COR-L47 (cell line): ENCODE measurements at places on chromosomes 7 and 10.
A peak's percentile ranks its signal among the peaks of the same experiment; 100 is the strongest.

GRCh38 chr10:50874723-50875122, 10.7 kb downstream of the A1CF start:
- DNase-seq: peak; percentile 6

DNA sequence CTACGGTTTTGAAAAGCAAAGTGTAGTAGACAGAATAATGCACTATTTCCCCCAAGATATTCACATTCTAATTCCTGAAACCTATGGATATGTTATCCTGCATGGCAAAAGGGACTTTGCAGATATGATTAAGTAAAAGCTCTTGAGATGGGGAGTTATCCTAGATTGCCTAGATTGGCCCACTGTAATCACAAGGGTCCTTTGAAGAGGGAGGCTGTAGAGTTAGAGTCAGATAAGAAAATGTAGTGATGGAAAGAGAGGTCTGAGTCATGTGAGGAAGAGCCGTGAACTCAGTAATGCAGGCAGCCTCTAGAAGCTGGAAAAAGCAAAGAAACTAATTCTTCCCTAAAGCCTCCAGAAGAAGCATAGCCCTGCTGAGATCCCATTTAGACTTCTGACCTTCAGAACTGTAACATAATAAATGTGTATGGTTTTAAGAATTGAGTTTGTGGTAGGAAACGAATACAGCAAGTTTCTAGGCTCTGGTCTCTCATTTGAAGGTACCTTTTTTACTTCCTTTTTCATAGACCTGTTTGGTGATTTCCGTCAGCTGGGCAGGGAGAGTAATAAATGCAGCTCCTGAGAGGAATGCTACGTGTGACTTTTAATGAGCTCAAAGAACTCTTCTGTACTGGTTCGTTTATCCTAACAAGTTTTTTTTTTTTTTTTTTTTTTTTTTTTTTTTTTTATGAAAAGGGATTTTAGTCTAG, 41.9 kb upstream of the NXPH1 start:
- DNase-seq: no peak

DNA sequence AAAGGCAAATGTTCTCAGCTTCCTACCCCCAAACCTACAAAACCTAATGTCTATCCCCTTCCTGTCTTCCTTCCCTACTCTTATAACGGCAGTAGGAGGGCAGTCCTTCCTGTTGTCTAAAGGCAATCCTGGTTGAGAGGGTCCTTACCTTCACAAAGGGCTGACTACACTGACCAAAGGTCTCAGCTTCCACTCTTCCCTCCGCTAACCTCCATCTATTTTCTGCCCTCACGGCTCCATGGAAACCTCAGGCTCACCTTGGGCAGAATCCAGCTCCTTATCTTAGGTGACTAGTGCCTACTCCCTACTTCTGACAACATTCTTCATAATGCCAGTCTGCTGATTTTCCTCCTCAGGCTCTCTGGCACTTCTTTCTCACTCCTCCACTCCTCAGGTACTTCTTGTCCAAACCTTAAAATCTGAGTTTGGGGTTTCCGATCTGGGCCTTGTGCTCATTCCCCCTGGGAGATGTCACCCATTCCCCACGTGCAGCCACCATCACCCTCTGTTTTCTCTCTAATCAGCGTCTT, 542 bp downstream of the FBXL13 start:
- no peak for DNase-seq

DNA sequence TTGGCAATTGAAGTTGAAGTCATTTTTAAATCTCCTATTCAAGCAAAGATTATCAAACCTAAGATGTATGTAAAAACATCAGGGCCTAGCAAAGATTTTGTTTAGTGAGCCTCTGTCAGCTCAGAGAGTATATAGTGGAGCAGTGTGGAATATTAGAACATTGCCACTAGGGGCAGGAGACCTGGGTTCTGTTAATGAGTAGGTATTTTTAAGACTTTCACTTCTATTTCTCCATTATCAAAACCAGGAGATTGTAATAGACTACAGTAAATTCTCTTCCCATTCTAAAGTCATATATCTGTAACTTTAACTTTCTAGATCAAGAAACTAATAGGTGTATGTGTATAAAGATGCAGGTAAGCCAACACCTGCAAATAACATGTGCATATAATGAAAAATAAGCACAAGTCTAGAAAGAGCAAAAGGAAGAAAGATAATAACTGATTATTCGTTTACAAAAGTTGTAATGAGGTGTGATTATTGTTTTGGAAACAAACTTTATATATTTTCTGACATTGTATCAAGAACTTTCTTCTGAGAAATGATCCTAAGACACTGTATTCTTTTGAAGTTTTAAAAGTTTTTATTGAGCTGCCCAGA, 64.4 kb downstream of the KCND2 start:
- no peak for DNase-seq

DNA sequence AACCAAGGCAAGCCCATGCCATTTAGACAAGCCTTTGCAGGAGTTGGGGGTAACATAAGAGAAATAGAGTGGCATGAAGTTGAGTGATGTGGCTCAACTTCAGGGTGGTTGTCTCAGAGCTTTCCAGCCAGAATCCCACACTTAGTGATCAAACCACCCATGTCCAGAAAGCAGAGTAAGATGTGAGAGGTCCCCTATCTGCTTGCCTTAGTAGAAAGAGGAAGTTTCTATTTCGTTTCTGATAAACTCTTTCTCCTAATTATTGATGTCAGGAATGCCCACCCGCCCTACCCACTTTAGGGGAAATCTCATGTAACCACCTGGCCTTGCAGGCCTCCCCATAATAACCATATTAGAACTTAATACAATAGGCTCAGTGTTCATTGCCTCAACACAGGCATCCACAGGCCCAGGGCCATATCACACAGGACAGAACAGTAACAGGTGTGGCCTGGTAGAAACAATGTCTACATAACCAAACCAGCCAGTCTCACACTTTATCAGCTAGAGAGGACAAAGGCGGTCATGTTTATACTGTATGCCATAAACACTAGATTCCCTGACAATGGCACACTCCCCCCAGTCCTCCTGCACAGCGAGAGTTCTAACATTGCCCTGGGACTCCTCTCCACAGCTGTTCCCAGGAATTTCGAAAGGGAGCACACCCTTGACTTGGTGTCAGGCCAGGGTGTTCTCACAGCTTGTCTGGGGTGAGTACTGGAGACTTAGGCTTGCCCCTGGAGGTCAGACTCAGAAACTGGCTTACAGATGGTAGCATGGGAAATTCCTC, 364.4 kb downstream of the CXCL12 start:
- no peak for DNase-seq

DNA sequence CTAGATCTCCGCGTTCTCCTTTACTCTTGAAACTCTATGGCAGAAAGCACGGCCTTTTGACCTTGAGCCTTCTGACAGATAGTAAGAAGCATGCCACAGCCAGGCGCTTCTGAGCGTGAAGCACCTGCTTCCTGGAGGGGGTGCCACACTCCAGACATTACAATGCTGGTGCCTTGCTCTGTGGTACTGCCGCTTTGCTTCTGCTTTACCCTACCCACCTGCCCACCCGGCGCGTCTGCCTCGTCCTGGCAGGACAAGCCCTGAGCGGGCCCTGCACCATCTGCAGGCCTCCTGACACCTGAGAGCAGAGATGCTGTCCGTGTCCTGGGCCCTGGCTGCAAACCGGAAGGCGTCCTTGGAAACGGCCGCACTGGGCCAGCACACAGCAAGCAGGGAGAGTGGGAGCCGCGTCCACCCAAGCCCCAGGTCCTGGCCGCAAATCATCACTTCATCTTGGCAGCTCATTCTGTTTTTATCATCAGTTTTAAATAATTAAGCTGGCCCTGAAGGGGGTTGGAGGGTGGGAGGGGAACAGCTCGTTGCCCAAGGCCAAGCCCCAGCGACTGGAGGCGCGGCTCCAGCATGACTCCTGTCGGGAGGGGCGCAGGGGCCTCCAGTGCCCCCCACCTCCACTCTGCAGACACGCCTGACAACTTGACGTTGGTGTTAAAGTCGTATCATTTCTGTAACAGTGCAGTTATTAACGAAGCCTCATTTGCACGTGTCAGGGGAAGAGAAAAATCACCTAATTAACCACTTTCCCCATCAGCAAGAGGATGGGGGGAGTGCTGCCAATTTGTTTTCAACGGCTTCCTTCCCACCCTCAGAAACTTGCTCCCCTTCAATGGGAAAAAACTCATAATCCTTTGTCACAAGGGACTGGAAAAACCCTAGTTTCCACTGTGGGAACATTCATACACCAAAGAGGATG, 132.2 kb downstream of the MAD1L1 start:
- no peak for DNase-seq

- peak; percentile 29 for DNase-seq
Measured at GRCh38 chr7:95199779-95200558, 124.4 kb downstream of the PON1 start.

GRCh38 chr7:93811198-93811597, 79.4 kb downstream of the TFPI2 start:
- DNase-seq: no peak

GRCh38 chr7:37096341-37096740, 352.3 kb downstream of the ELMO1 start:
- no peak for DNase-seq

- no peak for DNase-seq
Measured at GRCh38 chr7:323410-323809, 33.4 kb downstream of the FOXL3 start.

DNA sequence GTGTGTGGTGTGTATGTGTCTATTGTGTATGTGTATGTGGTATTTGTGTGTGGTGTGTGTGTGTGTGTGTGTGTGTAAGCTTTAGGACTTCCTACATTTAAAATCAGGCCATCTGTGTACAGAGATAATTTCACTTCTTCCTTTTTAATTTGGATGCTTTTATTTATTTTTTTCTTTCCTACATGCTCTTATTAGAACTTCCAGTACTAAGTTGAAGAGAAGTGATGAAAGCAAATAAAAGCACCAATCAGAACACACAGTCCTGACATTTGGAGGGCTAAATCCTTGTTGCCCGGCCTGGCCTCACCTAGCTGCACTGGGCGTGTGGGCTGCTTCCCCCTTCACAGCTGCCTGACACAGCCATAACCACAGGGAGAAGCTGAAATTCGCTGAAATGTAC, 3.8 kb upstream of the MRC1 start:
- no peak for DNase-seq

- no peak for DNase-seq
Measured at GRCh38 chr10:4004990-4005389, 220.0 kb upstream of the KLF6 start.

- no peak for DNase-seq
Measured at GRCh38 chr10:116073001-116073400, 200.0 kb downstream of the GFRA1 start.

DNA sequence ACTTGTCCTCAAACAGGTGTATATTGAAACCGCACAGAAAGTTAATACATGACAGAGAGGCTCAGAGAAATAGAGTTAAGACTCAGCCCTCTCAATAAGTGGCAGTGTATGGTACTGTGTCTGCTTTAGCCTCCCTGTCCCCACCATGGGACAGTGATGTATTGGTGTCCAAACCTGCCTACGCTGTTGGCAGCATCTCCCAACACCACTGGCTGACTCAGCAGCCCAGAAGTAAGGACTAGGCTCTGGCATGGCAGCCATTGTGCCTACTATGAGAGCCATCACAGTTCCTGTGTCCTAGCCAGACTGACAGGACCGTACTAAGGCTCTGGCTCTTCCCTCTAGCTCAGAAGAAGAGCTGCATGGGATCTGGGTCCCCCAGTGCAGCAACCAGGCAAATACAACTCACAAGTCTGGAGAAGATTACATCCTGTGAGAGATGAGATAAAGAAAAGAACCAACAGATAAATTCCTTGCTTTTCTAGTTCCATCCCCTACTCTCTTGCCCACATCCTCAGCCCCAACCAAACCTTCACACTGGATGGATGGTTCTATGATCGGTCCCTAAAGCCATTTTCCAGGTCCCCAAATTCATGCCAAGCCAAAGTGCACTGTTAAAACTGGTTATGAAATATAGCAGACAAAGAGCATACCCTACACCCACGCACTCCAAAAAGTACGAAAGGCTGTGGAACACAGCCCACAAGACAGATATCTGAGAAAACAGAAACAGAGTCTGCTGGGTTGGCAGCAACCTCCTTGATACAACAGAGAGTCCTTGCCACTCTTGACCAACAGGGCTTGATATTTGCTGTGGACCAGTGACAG, 44.1 kb upstream of the DMTF1 start:
- no peak for DNase-seq

DNA sequence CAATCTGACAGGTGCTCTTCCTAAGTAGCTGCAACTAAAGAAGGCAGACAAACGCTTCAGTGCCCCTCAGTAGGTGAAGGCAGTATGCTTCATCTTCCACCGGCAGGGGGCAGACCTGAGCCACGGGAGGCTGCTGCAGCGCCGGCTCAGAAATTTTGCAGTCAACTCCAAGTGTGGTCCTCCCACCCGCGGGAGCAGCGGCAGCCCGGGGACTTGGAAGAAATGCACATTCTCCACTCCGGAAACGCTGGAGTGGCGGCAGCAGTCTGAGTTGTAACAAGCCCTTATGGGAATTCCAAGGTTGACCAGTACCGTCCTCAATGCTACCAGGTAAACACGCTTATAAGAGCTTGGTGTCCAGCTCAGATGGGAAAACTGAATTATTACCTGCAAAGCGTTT, 3.4 kb downstream of the IGFBP3 start:
- DNase-seq: peak; percentile 66

DNA sequence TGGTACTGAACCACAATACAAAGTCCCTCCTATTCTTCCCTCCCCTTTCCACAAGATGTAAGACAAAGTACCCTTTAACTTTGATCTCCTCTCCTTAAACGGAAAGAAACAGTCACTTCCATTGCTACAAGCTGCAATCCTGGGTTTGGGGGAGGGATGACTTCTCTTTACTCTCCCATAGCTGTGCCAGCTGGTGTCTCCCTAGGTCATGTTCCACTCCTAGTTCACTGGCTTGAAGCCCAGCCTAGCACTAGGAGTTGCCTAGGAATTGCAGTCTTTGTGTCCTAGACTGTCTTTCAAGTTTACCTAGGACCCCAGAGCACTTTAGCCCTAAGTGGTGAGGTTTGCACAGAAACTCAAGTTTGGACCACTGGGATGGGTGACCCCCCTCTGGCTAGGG, 311.1 kb downstream of the HPSE2 start:
- no peak for DNase-seq

- DNase-seq: no peak
Measured at GRCh38 chr10:92164036-92164696, 126.7 kb downstream of the CPEB3 start.

- no peak for DNase-seq
Measured at GRCh38 chr10:75978213-75978612, 546.8 kb downstream of the LRMDA start.

GRCh38 chr7:1142051-1142635, 17.9 kb downstream of the ZFAND2A start:
- DNase-seq: no peak

- DNase-seq: no peak
Measured at GRCh38 chr10:103490986-103491314, 2.6 kb upstream of the NEURL1 start.

- DNase-seq: no peak
Measured at GRCh38 chr10:12614177-12614995, 265.0 kb downstream of the CAMK1D start.

GRCh38 chr10:58322072-58322834, 12.6 kb upstream of the UBE2D1 start:
- DNase-seq: no peak

- no peak for DNase-seq
Measured at GRCh38 chr7:137975221-137975620, 26.7 kb downstream of the CREB3L2 start.

DNA sequence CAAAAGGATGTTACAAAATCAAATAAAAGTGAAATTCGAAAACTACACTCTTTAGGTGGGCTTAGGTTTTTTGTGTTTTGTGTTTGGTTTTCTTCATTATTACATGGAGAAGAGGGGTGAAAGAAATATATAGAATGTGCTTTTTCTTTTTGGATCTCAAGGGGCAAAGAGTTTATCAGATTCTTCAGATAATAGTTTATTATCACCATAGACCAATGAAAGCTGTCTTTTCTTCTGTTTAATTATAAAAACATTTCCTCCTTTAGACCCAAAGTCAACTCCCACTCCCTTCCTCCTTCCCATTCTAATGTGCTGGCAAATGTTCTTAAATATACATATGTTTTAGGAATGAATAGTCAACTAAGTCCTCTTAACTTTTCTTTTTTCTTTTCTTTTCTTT, 167.6 kb downstream of the AKR1D1 start:
- no peak for DNase-seq
